ENCODE measurements at places on chromosomes 5 and 9.

- no peak for DNase-seq
These were observed 156.4 kb upstream of the RUSC2 start for GRCh38 chr9:35333551-35333950.

DNA sequence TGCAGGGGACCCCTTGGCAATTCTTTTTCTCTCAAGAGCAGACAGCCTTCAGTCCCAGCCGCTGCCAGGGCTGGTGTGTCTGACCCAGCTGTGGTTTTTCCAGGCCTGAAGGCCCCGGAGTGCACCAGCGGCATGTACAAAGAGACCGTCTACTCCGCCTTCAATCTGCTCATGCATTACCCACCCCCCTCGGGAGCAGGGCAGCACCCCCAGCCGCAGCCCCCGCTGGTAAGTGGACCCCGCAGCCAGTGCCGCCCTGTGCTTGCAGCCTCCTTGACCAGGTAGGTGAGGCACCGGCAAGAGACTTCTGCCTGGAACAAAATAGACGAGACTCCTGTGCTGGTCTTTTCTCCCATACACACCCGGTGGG lies 1.3 kb downstream of the TCF7 start:
- DNase-seq, result no peak

GRCh38 chr5:74873525-74874249 lies 7.5 kb upstream of the FAM169A start:
- DNase-seq, result no peak

DNA sequence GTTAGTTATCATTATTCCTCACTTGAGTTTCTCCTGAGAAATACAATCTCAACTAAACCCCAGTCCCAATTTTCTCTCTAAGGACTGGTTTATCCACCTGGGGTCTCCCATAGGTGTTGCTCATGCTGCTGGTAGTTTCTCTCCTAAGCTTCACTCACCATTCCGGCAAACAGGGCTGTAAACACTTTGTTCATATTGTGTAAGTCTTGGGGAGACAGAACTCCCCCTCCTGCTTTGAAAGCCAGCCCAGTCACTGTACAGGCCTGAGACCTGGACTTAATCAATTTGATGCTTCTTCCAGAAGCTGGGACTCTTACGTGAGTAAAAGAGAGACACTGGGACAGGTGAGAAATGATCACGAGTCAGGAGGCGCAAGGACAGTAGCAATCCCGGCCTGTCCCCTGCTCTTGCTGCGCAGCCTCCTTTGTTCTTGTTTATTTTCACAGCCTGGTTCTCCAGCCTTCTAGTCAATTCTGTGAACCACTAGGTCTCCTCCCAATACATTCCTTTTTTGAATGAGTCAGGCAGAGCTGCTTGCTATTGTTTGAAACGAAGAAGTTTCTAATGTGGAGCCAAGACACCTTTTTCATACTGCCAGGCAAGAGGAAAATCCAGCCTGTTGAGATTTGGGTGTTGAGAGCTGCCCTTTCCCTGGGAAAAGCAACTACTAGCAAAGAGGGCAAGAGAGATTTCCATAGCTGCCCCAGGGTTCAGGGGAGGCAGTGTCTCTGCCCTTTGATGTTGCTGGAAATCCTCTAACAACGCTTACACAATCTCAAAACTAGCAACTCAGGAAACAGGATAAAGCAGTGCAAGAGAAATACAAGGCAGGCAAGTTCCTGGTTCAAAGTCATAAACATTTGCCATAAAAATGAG lies 9.2 kb upstream of the SHROOM1 start:
- DNase-seq, result no peak

DNA sequence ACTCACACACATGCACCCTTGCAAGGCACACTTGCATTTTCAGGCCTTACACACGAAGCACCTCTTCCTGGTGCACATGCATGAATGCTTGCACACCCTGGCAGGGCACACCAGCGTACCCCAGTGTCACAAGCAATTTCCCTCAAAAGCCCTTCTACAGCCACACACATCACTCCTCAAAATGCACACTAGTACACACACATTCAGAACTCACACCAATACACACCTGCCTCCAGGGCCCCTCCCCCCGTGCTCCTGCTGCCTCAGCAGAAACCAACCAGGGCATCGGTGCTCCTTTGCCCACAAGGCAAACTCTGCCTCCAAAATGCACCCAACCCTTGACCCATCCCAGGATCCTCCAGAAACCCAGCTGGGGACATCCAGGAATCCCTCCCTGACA lies 1.2 kb downstream of the CAMK2A start:
- no peak for DNase-seq

DNA sequence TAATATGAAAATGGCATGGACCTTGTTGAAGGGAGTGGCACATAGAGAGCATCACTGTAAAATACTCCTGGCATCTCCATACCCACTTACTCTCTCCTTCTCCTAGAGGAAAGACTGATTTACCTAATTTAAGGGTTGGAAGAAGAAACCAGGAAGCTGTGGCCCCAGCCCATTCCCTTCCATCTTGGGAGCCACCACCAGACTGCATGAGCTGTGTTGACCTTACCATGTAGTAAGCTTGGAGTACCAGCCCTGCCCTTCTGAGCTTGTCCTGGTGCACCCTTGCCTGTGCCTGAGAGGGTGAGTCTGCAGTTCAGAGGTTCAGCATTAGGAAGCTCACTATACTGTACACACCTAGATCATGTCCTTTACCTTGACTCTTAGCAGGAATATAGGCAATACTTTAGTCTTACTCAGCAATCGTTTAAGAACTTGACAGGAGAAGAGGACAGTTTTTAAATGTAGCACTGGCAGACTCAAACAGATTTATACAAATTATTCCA lies 35.7 kb upstream of the HMGCS1 start:
- DNase-seq, result no peak

- DNase-seq, result peak; percentile 5
These were observed 84.6 kb downstream of the CEMIP2 start for GRCh38 chr9:71683598-71684235.

GRCh38 chr5:145531038-145531734 lies 304.0 kb downstream of the PRELID2 start:
- no peak for DNase-seq

DNA sequence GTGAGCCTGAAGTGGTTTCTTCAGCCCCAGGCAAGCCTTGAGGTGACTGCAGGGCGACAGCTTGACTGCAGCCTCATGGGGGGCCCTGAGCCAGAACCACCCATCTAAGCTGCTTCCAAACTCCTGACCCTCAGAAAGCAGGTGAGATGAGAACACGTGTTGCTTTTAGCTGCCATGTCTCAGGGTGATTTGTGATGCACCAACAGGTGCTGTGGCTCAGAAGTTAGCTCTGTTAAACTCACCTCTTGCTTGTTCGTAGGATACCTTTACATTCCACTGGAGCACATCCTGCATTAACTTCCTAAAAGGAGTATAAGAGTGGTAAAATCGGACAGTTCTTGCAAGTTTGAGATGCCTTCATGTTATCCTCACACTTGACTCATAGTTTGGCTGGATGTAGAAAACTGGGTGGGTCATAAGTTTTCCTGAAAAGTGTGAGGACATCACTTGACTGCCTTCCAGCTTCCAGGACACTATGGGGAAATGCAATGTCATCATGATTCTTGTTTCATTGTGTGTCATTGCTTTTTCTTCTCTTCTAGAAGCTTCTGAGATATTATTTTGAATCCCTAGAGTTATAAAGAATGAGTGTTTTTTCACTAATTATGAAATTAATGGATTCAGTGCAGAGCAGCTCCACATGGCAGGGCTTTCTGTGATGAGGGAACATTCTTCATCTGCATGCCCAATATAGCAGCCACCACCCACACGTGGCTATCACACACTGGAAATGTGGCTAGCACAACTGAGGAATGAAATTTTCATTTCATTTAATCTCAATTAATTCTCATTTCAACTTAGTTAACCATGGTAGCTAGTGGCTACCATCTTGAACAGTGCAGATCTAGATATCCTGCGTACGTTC lies 92.3 kb downstream of the HSD17B3 start:
- DNase-seq, result no peak

- DNase-seq, result no peak
These were observed 266.0 kb downstream of the EFNA5 start for GRCh38 chr5:107404595-107405374.

- no peak for DNase-seq
These were observed 18.1 kb downstream of the FGF1 start for GRCh38 chr5:142667831-142668230.

- DNase-seq, result no peak
These were observed 104.2 kb downstream of the RAPGEF6 start for GRCh38 chr5:131530706-131531331.

DNA sequence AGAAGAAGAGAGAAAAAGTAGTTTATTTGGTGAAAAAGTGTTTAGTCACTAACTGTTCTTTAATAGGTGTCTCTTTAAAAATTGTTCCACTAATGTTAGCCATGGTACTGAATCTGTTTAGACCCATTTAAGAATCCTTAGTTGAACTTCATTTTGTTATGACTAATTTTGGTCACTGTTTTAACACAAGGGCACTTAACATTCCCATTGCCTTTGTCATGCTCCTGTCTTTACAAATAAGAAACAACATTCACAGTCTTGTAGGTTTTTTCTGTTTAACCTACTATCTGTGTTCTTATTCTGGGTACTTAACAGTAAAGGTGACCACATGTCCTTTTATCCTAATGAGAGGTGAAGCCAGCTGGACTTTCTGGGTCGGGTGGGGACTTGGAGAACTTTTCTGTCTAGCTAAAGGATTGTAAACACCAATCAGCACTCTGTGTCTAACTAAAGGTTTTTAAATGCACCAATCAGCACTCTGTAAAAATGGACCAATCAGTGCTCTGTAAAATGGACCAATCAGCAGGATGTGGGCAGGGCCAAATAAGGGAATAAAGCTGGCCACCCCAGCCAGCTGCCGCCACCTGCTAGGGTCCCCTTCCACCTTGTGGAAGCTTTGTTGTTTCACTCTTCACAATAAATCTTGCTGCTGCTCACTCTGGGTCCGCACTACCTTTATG lies 116.7 kb downstream of the WDR70 start:
- no peak for DNase-seq

DNA sequence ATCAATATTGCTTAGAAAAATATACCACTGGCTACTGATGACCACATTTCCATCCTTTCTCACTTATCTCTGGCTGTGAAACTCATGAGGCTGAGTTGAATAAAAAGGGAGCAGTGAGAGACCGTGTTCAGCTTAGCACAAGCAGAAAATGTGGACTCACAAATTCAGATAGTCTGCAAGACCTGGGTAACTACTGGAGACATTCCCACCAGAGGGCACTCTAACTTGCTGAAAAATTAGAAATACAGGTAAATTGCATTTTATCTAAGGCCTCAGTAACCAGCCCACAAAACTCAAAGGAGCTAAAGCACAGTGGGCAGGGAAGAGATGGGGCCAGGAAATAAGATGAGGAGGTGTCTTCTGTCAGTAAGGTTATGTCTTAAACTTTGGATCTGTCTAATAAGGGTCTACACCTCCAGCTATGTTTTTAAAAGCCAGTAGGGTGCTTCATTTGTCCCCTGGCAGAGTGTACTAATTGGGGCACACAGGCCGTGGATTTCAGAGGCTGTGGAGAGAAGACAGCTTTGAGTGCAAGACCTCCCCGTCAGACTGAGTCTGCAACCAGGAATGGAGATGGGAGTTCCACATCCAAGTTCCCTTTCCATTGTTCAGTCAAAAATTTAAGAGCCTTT lies 8.7 kb upstream of the NDUFB6 start:
- peak; percentile 63 for DNase-seq

DNA sequence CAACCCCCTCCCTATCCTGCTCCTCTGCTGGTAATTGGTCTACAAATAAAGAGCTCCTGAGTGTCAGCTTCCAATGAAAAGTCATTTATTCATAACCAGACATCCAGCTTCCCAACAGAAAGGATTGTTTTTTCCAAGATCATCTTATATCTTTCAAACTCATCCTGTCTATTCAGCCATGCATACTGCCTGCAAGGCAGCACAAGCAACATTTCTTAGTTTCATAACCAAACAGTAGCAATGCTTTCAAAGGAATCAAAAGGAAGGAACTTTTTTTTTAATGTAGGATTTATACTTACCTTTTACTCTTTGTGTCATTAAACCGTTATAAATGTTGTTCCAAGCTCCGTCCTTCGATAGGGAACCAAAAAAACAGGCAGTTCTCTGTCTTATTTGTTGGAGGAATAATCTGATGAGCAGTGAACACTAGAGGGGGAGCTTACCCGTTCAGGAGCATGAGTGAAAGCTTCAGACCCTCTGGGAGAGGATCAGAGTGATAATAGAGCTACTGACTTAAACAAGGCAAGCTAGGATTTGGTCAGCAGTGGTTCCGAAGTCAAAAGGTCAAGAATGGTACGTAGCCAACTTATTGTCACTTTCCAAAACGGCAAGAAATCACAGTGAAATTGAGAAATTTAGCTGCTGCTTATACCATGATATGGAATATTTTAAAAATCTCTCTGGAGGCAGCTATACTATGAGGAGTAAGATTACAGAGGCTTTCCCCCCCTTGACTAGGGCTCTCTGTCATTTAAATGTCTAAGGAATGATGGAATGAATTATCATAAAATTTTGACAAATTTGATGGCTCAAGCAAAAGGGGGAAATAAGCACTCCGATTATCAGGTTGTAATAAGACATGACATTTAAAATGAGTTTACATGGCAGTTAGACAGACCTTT lies 892.9 kb downstream of the NR2F1-AS1 start:
- no peak for DNase-seq

- DNase-seq, result no peak
These were observed 128.5 kb downstream of the NR3C1 start for GRCh38 chr5:143274952-143275351.

DNA sequence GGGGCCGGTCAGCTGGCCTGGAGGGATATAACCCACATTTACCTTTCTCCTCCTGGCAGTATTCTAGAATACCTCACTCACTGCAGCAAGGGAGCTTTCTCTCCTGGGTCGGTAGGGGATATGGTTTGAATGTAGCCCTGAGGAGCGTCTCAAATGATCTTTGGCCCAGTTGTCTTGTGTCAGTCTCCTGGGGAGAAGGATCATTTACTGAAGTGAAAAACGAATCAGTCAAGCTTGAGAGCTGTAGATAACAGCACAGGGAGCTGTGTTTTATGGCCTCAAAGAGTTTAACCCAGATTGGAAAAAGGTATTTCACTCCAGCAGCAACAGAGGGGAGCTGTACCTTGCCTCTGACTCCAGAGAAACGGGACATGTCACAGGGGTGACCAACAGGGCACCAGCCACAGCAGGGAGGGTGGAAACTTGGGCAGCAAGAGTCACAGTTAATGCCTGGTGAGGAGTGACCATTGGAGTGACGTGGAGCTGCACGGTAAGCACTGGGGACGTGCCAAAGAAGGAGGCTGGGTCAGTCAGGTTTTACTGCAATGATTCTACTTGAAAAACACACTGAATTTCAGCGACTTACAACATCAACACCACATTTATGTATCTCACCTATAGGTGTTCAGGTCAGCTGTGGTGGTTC lies 29.8 kb upstream of the ZFR start:
- DNase-seq, result no peak

DNA sequence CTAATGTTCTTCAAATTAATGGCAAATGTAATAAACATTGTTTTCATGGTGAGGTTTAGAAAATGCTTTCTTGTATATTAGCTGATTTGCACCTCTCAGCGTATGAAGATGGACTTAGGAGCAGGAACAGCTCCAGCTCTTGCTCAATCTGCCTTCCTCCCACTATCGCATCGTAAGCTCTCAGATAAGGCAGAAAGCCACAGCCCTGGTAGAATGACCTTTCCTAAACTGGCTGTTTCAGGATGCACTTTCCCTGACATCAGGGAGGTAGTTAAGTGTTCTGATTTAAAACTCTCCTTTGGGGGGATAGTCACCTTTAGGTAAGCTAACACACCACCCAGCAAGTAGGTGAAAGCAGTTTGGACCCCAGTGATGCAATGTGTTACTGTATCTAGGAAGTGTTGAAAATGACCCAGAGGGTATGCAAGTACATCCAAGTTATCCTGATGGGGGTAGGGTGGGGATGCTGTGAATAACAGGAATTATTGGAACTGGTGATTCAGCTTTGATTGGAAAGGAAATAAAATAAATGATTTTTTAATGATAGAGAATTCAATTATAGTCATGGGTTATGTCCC lies 72.3 kb downstream of the LMNB1 start:
- no peak for DNase-seq

Measured in NCI-H1694 treated with DMSO at 0.1 percent for 48 hours (cell line).